Activated CD4-positive, alpha-beta T cell treated with anti-CD3 and anti-CD28 coated beads, Interleukin-2, amount 10 ng/mL, durations not matched to agents 24 days and 14 days (primary cell): ENCODE measurements at places on chromosomes 3 and 15.

DNA sequence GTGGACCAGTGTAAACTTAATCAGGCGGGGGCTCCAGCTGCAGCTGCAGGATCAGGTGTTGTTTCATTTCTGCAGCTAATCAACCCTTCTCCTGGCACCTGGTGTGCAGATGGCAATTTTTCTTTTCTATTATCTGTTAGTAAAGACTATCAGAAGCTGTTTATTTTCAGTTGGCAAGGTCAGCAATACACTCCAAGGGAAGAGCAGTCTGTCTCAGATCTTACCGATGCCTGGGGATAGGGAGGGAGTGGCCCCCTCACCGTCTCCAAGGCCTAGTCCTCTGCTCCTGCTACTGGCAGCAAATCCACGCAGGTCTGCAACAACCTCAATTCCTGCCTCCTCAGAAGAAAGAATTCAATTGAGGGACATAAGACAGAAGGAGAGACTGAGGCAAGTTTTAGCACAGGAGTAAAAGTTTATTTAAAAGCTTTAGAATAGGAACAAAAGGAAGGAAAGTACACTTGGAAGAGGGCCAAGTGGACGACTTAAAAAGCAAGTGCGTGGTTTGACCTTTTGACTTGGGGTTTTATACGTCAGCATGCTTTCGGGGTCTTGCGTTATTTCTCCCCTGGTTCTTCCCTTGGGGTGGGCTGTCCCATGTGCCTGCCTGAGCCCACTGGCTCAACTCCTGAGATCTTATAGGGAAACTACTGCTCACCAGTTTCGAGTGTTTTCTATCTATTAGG is 9.2 kb downstream of the CCRL2 start:
- no peak for DNase-seq
- no peaks in the 10 kb centered on the region for H3K36me3 ChIP-seq
- H3K4me3 ChIP-seq: no peak overlapping the region
- peaks cover 6% of the 10 kb centered on the region for H3K4me1 ChIP-seq
- H3K27ac ChIP-seq: no peak overlapping the region

- H3K36me3 ChIP-seq: no peaks in the 10 kb centered on the region
- DNase-seq: no peak
- no peak overlapping the region for H3K27ac ChIP-seq
- H3K4me3 ChIP-seq: no peak overlapping the region
Observed at GRCh38 chr3:5072100-5072816, 49.8 kb upstream of the ARL8B start.

- DNase-seq: no peak
- H3K27ac ChIP-seq: no peak overlapping the region
- H3K27me3 ChIP-seq: no peaks in the 10 kb centered on the region
- no peak overlapping the region for H3K4me3 ChIP-seq
- no peaks in the 10 kb centered on the region for H3K36me3 ChIP-seq
Observed at GRCh38 chr15:48627260-48627940, 18.1 kb downstream of the FBN1 start.

DNA sequence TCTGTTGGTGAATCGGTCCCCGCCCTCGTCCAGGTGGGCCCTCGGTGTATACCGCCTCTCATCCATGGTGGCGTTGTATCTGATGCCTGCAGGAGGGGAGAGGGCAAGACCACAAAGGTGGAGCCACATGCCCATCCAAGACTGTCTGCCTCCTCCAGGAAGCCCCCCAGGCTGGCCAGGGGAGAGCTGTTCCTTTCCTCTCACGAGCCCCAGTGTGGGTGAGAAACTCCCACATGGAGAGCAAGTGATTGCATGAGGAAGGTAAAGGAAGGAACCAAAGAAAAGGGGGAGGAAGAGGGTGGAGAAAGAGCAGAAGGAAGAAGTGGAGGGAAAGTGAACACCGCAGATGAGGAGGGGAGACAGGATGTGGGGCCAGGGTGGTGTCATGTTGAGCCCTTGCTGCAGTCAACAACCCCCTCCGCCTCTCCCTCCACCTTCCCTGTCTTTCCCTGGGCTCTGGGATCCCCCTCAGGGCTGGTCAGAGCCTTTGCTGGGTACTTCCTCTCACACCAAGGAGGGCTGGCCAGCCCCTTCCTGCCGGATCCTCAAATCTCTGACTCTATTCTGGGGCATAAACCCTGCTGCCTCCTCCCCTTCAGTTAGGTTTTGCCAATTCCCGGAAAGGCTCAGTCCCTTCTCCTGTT is 49.3 kb downstream of the FEM1B start:
- H3K4me1 ChIP-seq: peaks cover 29% of the 10 kb centered on the region
- peaks cover 18% of the 10 kb centered on the region for H3K27me3 ChIP-seq
- H3K4me3 ChIP-seq: peak overlapping the region; percentile 27
- peak; percentile 62 for DNase-seq
- H3K27ac ChIP-seq: peak overlapping the region; percentile 58

- peaks cover 4% of the 10 kb centered on the region for H3K36me3 ChIP-seq
- H3K4me1 ChIP-seq: peaks cover 32% of the 10 kb centered on the region
- no peak for DNase-seq
- no peaks in the 10 kb centered on the region for H3K27me3 ChIP-seq
- H3K4me3 ChIP-seq: no peak overlapping the region
Observed at GRCh38 chr3:187767266-187768012, 22.2 kb upstream of the BCL6 start.

DNA sequence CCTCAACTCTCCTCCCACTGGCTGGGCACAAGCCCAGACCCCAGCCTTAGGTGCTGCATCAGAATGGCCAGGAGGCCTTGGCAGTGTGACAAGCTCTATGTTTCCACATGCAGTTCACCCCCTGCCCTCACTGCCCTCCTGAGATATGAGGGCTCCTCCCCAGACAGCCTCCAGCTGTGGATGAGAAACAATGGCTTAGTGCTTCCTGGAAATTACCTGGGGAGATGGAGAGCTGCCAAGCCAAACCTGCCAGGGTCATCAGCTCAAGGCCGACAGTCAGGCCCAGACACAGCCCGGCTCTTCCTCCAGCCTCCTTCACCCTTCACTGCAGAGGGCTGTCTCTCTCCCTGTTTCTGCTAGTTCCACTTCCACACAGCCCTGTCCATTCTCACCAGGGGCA is 76.3 kb downstream of the MYLK start:
- no peak for DNase-seq
- H3K27ac ChIP-seq: no peak overlapping the region
- H3K4me1 ChIP-seq: no peaks in the 10 kb centered on the region
- H3K27me3 ChIP-seq: no peaks in the 10 kb centered on the region
- no peak overlapping the region for H3K4me3 ChIP-seq
- H3K36me3 ChIP-seq: no peaks in the 10 kb centered on the region

- no peaks in the 10 kb centered on the region for H3K27me3 ChIP-seq
- DNase-seq: no peak
- peak overlapping the region; percentile 67 for H3K27ac ChIP-seq
- H3K36me3 ChIP-seq: peaks cover 59% of the 10 kb centered on the region
- H3K4me3 ChIP-seq: peak overlapping the region; percentile 28
Observed at GRCh38 chr3:10285272-10286132, 7.2 kb downstream of the GHRL start.

- H3K4me1 ChIP-seq: no peaks in the 10 kb centered on the region
- no peak for DNase-seq
- no peaks in the 10 kb centered on the region for H3K36me3 ChIP-seq
- no peak overlapping the region for H3K27ac ChIP-seq
Observed at GRCh38 chr3:62415312-62415801, 42.0 kb upstream of the FEZF2 start.

DNA sequence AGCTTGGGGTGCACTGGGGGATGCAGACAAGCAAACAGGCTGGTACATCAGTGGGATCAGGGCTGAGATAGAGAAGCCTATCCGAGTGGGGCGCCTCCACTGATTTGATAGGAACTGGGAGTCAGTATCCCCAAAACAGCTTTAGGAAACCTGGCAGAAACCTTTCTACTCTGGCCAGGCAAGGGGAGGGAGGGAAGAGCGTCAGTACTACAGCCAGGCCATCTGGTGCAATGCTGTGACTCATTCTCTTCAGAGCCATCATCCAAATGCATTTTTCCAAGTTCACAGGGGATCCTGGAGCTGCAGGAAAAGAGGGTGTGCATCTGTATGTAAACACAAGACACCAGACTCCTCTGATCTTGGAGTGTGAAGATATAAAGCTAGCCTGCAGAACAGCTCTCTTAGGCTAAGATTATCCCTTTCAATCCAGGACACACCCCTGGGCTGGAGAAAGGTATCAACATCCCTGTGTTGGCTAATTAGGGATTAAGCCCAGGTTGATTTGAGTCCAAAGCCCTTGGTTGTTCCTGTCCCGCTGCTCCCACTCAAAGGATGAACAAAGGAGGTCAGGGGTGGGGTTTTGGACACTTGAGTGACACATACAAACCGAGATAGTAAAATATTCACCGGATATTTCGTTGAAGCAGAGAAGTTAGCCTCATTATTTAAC is 9.3 kb downstream of the GALNT15 start:
- H3K27ac ChIP-seq: no peak overlapping the region
- DNase-seq: no peak

DNA sequence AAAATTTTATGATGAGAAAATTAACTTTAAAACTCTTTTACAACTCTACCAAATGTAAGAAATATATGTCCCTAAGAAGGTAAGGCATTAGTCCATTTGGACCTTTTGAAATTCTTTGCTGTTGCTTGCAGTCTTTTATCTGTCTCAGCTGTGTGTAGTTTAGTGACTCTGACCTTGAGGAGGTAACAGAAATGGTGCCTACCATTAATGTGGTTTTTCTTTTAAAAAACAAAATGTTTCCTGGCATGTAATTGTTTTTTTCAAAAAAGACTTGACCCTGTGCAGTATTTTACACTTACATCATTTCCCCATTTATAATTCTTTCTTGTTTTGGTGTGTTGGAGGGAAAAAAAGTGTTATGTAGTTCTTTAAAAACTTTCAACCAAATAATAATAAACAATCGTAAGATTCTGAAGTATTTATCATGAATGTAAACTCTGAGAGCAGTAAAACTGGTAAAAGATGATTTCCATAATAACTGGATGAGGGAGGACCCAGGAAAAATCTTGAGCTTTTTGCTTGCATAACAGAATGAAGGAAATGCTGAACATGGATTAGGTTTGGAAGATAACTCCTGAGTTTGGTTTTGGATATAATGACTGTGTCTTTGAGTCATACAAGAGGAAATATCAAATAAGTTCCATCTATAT is 225.1 kb downstream of the CHST2 start:
- H3K4me1 ChIP-seq: peaks cover 11% of the 10 kb centered on the region
- DNase-seq: no peak
- H3K27ac ChIP-seq: no peak overlapping the region
- H3K36me3 ChIP-seq: no peaks in the 10 kb centered on the region
- no peaks in the 10 kb centered on the region for H3K27me3 ChIP-seq

DNA sequence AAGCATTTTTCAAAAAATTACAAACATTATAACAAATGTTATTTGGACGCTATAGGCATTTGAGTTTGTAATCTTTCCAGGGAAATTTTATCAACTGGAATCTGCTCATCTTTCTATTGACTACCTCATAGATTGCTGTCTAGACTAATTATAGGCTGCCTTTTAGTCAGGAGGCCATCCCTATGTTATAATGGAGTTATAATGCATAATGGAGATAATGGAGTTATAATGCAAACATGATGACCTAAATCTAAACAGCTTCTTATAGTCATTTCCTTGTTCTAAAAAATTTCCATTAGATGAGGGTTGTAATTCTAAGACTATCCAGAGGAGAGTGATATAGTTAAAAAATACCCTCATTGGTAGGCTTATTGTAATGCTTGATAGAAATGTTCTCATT is 226.4 kb downstream of the SI start:
- no peak for DNase-seq
- no peaks in the 10 kb centered on the region for H3K4me1 ChIP-seq
- no peak overlapping the region for H3K4me3 ChIP-seq
- H3K36me3 ChIP-seq: no peaks in the 10 kb centered on the region

DNA sequence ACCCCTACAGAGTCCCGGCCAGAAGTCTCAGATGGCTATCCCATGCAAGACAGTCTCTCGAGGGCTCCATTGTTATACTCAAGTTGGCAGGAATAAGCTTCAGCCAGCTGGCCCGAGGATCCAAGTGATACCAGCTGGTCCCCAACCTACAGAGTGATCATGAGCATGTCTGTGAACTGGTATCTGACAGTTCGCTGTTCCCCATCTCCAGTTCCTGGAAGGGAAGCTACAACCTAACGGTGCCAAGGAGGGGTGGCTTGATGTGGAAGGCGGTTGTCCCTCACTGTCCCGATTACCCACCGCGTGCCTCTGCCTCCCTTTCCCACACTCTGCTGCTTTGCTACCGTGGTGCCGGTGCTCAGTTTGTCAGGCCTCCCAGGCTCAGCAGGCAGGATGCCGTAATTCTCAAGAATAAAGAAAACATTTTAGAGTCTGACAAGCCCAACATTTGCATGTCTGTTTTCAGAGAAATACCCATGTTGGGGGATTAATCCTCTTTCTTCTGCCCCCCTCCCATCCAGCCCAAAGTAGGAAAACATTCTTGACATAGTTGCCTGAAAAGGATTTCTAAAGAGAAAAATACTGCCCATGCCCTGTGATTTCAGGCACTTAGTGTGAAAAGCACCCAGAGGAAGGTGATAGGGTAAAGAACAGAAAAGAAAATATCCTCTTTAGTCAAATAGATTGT is 49.4 kb upstream of the HES1 start:
- H3K4me1 ChIP-seq: peaks cover 25% of the 10 kb centered on the region
- no peak overlapping the region for H3K4me3 ChIP-seq
- peaks cover 15% of the 10 kb centered on the region for H3K27me3 ChIP-seq
- H3K36me3 ChIP-seq: no peaks in the 10 kb centered on the region
- DNase-seq: no peak

GRCh38 chr15:52733088-52733487 is 53.9 kb upstream of the ATOSA start:
- no peak overlapping the region for H3K27ac ChIP-seq
- no peaks in the 10 kb centered on the region for H3K36me3 ChIP-seq
- H3K27me3 ChIP-seq: no peaks in the 10 kb centered on the region

GRCh38 chr3:36065321-36065720 is 315.0 kb upstream of the STAC start:
- H3K36me3 ChIP-seq: no peaks in the 10 kb centered on the region
- no peak overlapping the region for H3K27ac ChIP-seq
- no peaks in the 10 kb centered on the region for H3K4me1 ChIP-seq
- no peak overlapping the region for H3K4me3 ChIP-seq
- DNase-seq: no peak
- no peaks in the 10 kb centered on the region for H3K27me3 ChIP-seq

DNA sequence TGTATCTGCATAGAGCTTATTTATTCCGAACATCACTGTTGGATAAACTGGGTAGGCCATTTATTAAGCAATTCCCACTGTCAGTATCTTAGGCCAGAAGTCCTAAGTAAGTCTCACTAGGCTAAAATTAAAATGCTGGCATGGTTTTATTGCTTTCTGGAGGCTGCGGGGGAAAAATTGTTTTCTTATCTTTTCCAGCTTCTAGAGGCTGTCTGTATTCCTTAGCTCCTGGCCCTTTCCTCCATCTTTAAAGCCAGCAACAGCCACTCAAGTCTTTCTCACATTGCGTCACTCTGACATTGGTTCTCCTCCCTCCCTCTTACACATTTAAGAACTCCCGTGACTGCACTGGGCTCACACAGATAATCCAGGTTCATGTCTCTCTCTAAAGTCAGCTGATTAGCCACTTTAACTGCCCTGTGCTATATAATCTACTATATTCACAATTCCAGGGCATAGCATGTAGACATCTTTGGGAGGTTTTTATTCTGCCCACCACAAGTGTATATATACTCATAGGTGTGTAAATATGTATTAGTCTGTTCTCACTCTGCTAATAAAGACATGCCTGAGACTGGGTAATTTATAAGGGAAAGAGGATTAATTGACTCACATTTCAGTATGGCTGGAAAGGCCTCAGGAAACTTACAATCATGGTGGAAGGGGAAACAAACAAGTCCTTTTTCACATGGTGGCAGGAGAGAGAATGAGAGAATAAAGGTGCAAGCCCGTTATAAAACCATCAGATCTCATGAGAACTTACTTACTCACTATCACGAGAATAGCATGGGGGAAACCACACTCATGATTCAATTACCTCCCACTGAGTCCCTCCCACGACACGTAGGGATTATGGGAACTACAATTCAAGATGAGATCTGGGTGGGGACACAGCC is 113.5 kb upstream of the SLC7A14 start:
- peaks cover 6% of the 10 kb centered on the region for H3K4me1 ChIP-seq
- H3K27ac ChIP-seq: no peak overlapping the region
- H3K36me3 ChIP-seq: no peaks in the 10 kb centered on the region
- DNase-seq: no peak
